ENCODE measurements at places on chromosomes 11 and 22. TPM values are rescaled to one million over a fixed set of nuclear protein-coding genes. Genes with fewer than 3 reads are reported as not detected.

The DDI1 gene
- not detected for total RNA-seq

The MCAT gene
- total RNA-seq = 12.7 TPM

The PSMC3 gene
- total RNA-seq = 156 TPM

The RAB38 gene
- total RNA-seq = 0.32 TPM
